ENCODE measurements at places on chromosomes 7 and 10. TPM values are rescaled to one million over a fixed set of nuclear protein-coding genes. Genes with fewer than 3 reads are reported as not detected.

Gene UNCX
- total RNA-seq = not detected

Gene CARD11
- total RNA-seq = 5.0 TPM

Gene GDF2
- not detected for total RNA-seq

Gene C10orf71
- 0.37 TPM for total RNA-seq

Gene BUD31
- total RNA-seq = 43.8 TPM

Gene GARIN1A
- total RNA-seq = 0.79 TPM

Gene PTPRN2
- 2.8 TPM for total RNA-seq

Gene CDHR3
- total RNA-seq = 10.8 TPM

Gene ITGB8
- total RNA-seq = 106 TPM

Gene CRTAC1
- total RNA-seq = 3.7 TPM

Gene CLRN3
- total RNA-seq = 0.42 TPM

Gene MEST
- 259 TPM for total RNA-seq

Gene CFAP58
- 0.69 TPM for total RNA-seq

Gene CTNNA3
- total RNA-seq = 26.1 TPM

Gene STYXL1
- 20.5 TPM for total RNA-seq

Gene GIMAP4
- total RNA-seq = 43.9 TPM

Gene TSPAN12
- total RNA-seq = 29.4 TPM

Gene CPA2
- total RNA-seq = not detected

Gene OGDHL
- total RNA-seq = 0.79 TPM

Gene CFAP70
- total RNA-seq = 2.2 TPM

Gene TNKS2
- 85.4 TPM for total RNA-seq

Gene PLEKHA1
- 59.5 TPM for total RNA-seq

Gene VGF
- total RNA-seq = not detected

Gene GALNT11
- 62.3 TPM for total RNA-seq

Gene TUBB8
- total RNA-seq = not detected

Gene CDNF
- 1.9 TPM for total RNA-seq

Gene SYNPO2L
- 0.79 TPM for total RNA-seq

Gene OR6V1
- total RNA-seq = not detected

Gene TDRD1
- total RNA-seq = 0.53 TPM

All from urinary bladder (tissue), 4 donors.